CD4-positive, alpha-beta T cell treated with Interleukin-21 for 1 hour (primary cell): ENCODE measurements at places on chromosomes 7 and 10.
A peak's percentile ranks its signal among the peaks of the same experiment; 100 is the strongest.

DNA sequence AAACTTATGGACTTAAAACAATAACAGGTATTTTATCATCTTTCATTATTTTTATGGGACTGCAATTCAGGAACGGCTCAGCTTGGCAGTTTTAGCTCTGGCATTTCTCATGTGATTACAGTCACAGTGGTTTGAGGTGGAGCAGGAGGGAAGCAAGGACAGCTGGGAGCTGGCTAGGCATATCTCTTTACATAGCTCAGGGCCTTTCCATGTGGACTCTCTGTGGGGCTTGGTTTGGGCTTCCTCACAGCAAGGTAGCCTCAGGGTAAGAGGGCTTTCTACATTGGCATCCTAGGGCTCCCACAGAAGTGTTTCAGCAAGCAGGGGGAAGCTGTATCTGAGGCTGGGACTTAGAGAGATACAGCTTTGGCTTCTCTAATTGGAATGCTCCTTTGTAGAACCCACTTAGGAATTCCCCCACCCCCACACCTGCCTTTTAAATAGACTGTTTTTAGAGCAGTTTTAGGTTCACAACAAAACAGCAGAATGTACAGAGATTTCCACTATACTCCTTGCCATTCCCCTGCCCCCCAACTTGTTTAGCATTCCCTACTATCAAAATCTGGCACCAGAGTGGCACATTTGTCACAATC is 26.6 kb upstream of the SDHAF3 start:
- DNase-seq, result no peak

DNA sequence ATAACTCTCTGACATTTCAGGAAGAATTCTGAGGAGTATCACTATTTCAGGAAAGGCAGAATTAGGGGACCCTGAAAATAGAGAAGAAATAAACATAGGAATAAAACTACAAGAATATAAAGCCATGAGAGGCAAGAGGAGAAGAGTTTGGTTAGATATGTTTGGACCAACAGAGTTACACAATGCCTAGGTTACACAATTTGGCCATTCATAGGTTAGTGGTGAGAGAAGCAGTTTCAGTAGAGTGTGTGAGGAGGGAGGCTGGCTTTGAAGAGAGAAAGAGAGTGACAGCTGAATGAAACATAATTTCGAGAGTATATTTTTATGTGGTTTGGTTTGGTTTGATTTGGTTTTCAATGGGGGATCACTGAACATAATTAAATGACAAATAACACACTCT is 783.2 kb upstream of the LRRN3 start:
- DNase-seq, result no peak

DNA sequence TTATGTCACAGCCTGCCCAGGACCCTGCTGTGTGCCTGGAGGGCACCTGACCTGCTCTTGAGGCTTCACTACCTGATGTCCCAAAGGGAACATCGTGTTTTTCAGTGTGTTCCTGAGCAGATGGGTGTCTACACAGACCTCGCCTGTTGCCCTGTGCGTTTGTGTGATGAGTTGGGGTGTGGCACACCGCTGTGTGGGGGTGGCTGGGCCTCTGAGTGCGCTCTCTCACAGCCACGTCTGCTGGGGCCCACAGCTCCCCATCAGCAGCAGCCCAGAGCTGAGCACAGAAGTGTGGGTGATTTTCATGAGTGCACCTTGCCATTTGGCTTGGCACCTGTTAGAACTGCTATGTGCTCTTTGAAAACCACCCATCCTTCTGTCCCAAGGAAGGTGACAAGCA is 121.5 kb downstream of the NKX6-2 start:
- no peak for DNase-seq

DNA sequence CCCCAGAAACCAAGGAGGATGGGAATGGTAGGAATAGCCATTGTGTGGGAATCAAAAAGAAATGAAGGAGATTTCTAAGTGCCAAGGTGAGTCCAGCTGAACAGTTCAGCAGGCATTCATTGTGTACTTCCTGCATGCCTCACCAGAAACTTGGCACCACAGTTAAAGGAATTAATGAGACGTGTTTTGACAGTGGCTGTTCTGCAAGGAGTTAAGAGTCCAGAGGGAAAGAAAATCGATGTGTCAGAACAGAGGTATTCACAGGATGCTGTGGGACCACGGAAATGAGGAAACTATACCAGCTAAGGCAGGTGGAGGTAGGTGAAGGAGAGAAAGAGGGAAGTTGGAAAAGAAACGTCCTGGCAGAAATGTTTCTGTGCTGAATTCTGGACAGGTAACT is 78.1 kb downstream of the PRKCQ start:
- DNase-seq, result no peak

- no peak for DNase-seq
Observed at GRCh38 chr7:136063326-136063666, 86.1 kb upstream of the MTPN start.

- no peak for DNase-seq
Observed at GRCh38 chr10:67549390-67549789, 146.6 kb downstream of the CTNNA3 start.

DNA sequence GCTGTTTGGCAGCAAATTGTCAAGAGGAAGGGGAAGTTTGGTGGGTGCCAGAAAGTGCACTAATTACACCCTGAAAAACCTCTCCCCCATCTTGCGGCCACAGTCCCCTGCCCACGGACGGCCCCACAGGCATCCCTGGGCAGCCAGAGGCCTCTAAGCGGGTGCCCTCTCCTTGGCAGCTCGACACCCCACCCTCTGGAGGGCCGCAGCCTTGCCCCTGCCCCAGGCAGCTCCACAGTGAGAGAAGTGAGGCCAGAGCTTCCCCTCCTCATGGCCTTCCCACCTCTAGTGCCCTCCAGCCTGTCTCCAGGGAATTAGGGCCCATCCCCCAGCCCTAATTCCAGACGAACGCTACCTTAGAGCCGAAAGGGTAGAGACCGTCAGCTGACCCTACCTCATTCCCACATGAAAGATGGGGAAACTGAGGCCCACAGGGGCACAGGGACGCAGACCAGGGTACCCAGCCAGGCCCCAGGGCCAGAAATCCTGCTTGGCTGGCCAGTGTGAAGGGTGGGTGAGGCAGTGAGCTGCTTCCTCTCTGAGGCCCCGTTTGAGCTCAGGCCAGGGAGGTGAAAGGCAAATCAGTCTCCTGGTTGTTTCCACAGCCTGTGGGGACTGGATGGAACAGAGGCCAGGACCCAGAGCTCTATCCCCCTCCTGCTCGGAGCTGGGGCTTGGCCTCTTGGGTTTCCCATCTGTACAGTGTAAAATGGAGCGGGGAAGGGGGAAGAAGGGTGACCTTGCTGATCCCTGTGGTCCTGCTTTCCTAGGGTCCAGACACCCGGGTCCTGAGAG is 10.0 kb downstream of the ZCCHC24 start:
- no peak for DNase-seq

- DNase-seq, result no peak
Observed at GRCh38 chr7:150405584-150406311, 26.6 kb downstream of the ZNF775 start.

DNA sequence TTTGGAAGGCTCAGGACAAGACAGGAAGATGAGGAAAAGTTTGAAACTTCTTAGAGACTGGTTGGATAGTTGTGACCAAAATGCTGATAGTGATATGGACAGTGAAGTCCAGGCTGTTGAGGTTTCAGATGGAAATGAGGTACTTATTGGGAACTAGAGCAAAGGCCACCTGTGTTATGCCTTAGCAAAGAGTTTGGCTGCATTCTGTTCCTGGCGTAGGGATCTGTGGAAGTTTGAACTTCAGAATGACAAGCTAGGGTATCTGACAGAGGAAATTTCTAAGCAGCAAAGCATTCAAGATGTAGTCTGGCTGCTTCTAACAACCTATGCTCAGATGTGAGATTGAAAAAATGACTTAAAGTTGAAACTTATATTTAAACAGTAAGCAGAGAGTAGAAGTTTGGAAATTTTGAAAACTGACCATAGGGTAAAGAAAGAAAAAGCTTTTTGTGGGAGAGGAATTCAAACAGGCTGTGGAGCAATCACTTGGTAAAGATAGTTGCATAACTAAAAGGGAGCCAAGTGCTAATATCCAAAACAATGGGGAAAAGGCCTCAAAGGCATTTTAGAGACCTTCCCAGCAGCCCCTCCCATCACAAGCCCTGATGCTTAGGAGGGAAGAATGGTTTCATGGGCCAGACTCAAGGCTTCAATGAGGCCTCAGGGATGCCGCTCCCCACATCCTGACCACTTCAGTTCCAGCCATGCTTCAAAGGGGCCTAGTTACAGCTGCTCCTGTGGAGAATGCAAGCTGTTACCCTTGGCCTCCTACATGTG is 415.1 kb downstream of the INHBA start:
- no peak for DNase-seq

GRCh38 chr7:159040912-159041711 is 103.6 kb downstream of the VIPR2 start:
- no peak for DNase-seq

GRCh38 chr7:157020514-157021070 is 10.1 kb upstream of the MNX1 start:
- no peak for DNase-seq

GRCh38 chr7:46291601-46292150 is 370.6 kb upstream of the IGFBP3 start:
- no peak for DNase-seq

GRCh38 chr10:51894771-51895578 is 195.6 kb upstream of the CSTF2T start:
- no peak for DNase-seq

DNA sequence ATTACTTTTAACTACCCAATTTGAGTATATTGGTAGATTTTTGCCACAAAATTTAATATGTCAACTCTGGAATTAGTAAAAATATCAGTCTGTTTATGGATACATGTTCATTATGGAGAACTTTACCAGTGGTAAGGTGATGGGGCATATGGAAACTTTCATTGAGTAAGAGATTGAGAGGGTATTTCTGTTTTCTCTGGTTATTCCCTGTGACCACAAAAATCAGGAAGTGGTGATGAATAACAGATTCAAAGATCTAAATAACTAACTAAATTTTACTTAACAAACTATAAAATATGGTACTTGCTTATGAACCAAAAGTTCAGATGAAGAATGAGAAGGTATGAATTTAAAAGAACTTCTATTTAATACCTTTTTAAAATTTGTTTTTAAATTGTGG is 22.1 kb upstream of the STEAP4 start:
- no peak for DNase-seq

DNA sequence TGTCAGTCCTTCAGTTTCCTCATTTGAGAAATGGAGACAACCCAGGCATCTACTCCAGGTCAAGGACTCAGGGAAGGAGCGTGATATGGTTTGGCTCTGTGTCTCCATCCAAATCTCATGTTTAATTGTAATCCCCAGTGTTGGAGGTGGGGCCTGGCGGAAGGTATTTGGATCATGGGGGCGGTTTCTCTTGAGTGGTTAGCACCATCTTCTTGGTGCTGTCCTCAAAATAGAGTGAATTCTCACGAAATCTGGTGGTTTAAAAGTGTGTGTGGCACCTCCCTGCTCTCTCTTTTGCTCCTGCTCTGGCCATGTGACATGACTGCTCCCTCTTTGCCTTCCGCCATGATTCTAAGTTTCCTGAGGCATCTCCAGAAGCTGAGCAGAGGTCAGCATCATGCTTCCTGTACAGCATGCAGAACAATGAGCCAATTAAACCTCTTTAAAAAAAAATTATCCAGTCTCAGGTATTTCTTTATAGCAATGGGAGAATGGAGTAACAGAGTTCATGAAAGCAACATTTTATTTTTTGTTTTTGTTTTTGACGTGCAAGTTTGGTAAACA is 30.0 kb downstream of the ARHGAP22 start:
- no peak for DNase-seq

- DNase-seq, result no peak
Observed at GRCh38 chr10:109941236-109941862, 18.0 kb upstream of the XPNPEP1 start.

GRCh38 chr7:105474045-105474444 is 48.0 kb downstream of the PUS7 start:
- DNase-seq, result no peak

- DNase-seq, result no peak
Observed at GRCh38 chr7:78718212-78718611, 735.3 kb downstream of the MAGI2 start.

GRCh38 chr7:47247132-47247531 is 334.8 kb downstream of the TNS3 start:
- no peak for DNase-seq

DNA sequence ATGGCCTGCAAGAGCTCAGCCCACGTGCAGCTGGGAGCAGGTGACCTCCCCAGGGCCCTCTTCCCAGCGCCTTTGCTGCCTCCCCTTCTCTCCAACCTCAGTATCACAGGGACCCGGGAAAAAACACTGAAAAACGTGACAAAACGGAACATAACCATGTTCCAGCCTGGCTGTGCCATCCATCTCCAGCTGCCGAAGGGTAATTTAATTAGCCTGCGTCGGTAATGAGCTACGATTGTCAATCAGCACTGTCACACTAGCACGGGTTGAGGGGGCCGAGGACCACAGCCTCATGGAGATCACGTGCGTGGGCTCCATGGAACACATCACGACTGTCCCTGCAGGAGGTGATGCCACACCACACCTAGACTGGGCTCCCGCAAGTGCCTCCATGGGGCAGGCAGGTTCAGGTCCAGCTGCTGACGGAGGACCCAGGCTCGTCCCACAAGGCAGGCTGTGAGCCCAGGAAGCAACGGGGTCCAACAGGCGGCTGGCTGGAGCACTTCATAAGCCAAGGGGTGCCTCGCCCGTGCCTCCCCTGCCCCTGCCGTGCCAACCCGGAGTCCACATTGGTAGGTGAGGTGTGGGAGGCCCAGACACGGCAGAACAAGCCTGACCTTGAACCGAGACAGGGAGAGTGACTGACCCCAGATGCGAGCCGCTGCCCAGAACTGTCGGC is 199.5 kb downstream of the ELFN1 start:
- no peak for DNase-seq

GRCh38 chr10:63720072-63720537 is 198.9 kb downstream of the REEP3 start:
- DNase-seq, result peak; percentile 78

DNA sequence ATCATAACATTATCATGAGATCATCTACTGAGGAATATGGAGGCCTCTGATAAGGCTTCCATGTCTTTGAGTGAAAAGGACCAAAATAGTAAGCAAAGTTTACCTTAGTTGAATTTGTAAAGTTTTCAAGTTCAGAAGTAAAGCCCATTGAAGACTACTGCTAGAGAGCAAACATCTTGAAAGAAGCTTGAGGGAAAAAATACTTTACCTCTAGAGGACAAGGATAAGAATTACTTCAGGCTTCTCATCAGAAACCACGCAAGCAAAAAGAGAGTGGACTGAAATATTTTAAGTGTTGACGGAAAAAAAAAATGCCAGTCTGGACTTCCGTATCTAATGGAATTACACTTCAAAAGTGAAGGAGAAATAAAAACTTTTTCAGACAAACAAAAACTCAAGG is 114.3 kb downstream of the MPP7 start:
- DNase-seq, result no peak

GRCh38 chr7:117567781-117568180 is 88.0 kb downstream of the CFTR start:
- DNase-seq, result no peak

GRCh38 chr7:155590215-155591018 is 44.1 kb upstream of the CNPY1 start:
- peak; percentile 43 for DNase-seq

GRCh38 chr7:43879477-43879876 is 10.2 kb upstream of the MRPS24 start:
- no peak for DNase-seq

DNA sequence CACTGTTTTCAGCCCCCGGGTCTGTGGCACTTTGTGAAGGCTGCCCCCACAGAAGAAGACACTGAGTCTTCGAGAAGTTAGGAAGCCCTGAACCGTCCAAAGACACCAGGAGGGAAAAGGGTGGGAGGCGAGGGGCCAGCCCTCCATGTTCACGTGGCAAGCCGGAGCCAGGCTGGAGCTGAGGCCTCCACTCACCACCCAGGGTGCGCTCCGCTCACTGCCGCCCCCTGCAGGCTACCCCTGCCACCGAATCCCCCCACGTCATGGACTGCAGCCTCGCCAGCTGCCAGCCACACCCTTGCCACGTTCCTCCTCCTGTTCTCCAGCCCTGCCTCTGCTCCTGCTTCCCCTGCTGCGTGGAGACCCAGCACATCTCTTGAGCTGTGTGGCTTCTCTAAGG is 59.0 kb upstream of the EN2 start:
- DNase-seq, result no peak
